CD4-positive, alpha-beta T cell treated with Interferon alpha-2 for 1 hour (primary cell): ENCODE measurements at places on chromosomes 5 and 9.
A peak's percentile ranks its signal among the peaks of the same experiment; 100 is the strongest.

GRCh38 chr5:36414869-36415282, 113.2 kb upstream of the RANBP3L start:
- DNase-seq = no peak

DNA sequence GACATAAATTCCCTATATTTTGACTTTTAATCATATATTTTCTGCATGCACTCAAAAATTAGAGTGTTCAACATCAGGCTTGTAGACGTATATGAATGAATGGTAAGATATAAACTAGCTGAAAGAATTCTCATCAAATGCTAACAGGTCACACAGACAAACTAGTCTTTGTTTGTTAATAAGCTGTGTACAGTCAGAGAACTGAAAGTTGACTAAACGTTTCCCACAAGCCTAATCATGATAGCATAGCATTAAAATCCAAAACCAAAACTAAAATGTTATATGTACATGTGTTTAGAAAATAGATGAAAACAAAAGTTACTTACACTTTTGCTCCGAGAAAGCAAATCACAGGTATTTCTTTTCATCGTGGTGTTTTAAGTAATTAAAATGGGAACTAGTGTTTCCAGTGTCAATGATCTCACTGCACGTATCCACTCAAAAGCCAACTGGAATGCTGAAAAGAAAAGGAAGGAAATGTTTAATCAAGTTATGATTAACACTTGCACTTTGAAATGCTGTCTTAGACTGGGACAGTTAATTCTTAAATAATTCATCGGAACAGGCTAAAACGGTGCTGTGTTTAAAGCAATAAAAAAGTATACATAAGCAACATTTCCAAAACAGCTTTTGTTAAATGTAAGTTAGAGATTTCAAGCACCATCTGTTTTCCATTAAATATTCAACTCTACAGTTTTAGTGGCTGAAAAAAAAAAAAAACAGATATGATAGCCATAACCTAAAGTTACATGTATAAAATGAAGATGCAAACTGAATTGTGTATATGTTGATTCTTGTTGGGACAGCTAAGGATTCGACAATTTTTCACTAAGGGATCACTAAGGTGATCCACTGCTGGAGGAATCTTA, 291.9 kb upstream of the PDE4D start:
- no peak for DNase-seq

GRCh38 chr5:80408484-80409366, 861 bp downstream of the ZFYVE16 start:
- peak; percentile 53 for DNase-seq

- no peak for DNase-seq
Measured at GRCh38 chr9:89374176-89374575, 55.9 kb downstream of the SECISBP2 start.

DNA sequence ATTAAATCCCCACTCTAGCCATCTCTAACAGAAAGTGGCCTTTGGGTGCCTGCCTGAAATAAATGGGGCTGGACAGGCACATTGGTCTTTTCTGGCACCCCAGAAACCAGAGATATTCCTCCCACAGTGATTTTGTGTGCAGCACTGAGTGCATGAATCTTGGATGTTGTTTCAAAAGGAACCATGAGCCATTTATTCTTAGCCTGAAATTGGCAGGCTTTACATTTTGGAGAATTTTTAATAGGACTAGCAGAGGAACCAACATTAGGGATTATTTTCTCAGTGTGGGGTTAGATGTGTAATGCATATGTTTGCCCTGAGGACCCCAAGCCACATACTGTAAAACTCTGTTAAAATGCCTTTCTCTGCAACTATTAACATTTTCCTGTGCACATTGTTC, 451.3 kb downstream of the NFIB start:
- no peak for DNase-seq

GRCh38 chr5:548256-548655, 24.0 kb upstream of the SLC9A3 start:
- peak; percentile 44 for DNase-seq

DNA sequence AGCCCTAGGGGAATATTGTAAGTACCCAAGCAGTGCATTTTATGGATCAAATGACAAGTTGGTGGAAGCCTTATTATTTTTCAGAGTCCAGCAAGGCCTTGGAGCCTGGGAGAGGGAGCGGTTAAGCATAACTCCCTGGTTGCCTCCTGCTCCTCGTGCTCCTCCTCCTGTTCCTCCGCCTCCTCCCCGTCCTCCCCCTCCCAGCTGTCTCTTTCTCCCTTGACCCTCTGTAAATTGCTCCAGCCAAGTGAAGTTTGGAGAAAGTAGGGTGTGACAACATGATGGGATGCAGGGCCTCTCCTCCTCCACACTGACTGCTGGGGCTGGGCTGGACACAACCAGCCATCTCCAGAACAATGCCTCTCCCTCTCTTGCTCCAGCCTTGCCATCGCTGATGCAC, 586.9 kb downstream of the CCDC171 start:
- no peak for DNase-seq

GRCh38 chr5:142823126-142823525, 52.9 kb downstream of the ARHGAP26 start:
- DNase-seq = no peak

DNA sequence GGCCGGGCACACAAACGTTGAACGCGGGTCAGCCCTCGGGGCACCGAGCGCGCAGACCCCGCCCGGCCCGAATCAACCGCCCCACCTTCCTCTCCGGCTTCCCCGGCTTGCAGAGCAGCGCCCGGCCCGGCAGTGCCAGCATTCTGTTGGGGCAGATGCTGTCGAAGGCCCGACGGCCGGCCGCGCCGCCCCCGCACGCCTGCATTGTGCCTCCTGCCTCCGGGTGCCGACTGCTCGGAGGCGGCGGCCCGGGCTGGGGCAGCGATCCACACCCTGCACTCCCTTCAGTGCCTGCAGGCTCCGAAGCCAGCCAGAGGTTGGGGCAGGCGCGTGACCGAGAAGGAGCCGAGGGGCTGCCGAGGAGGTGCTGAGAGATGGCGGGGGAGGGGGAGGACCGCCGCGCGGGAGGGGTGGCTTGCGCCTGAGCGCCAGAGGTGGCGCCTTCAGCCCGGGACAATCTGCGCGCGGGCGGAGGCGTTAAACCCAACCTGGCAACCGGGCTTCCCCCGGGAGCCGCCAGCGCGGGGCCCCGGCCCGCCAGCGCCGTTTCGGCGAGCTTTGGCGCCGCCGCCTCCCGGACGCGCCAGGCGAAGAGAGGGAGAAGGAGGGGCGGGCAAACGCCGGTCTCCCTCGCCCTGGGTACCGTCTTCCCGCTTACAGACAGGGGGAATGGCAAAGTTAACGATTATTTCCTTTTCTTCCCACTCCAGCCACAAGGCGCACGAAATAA, at the start of gene MCIDAS:
MCIDAS (minus strand) TSS at position 382 of the 730 bp plus-strand sequence; CDS start at position 205, 177 bp downstream.
- DNase-seq = peak; percentile 29

DNA sequence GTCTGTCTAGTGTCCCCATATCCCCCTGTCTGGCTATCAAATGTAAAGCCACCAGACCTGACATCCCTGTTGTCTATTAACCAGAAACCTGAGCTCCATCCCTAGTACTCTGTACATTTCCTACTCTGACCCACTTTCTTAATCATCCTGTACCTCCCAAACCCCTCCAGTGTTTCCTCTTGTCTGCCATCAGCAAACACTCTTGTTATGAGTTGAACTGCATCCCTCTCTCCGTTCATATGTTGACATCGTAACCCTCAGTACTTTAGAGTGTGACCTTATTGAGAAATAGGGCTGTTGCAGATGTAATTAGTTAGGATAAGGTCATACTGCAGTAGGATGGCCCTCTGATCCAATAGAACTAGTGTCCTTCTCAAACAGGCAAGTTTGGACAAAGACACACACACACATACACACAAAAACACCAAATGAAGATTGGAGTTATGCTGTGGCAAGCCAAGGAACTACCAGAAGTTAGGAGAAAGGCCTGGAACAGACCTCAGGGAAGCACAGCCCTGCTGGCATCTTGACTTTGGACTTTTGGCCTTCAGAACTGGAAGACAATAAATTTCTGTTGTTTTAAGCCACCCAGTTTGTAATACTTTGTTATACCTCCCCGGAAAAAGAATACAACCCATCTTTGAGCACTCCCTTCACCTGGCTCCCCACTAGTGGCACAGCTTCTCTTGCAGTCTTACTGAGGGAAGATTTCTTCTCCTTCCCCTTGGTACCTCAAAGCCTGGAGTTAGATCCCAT, 180.0 kb upstream of the PTGER4 start:
- DNase-seq = no peak

DNA sequence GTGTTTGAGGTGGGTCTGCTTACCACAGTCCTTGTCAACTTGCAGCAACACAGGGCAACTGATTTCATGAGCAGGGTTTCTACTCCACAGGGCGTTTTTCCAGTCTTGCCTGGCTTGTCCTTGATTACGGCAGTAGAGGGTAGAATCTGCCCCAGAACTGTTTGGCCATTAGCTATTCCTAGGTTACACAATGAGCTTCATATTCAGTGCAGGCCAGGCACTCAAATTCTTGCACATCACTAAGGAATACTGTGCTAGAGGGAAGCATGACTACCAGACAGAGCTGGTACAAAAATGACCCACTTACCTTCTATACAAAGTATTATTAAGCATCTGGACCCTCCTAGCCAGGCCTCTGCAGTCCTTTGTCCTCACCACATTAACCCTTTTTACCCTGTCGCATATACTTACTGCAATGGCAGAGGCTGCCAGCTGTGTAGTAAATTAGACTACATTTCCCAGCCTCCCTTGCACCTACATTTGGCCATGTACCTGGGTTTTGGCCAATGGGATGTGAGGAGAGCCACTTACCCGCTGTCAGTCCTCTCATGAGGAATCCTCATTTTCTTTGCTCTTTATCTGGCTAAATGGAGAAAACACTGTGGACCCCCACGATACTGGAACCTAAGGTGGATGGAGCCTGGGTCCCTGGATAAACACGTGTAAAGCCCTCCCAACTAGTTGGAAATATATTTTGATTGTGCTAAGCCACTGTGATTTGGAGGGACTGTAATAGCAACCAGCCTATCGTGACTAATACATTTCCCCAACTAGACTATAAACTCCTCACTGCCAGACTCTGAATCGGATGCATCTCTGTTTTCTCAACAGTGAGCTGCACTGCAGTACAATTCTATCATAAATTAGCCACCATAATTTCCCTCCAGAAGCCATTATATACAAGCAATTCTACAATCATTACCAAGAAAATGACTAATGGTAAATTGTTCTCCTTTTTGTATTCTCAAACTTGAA, 218.7 kb downstream of the GLIS3 start:
- DNase-seq = no peak

- DNase-seq = no peak
Measured at GRCh38 chr5:165004175-165004574, 1498.8 kb downstream of the MAT2B start.

DNA sequence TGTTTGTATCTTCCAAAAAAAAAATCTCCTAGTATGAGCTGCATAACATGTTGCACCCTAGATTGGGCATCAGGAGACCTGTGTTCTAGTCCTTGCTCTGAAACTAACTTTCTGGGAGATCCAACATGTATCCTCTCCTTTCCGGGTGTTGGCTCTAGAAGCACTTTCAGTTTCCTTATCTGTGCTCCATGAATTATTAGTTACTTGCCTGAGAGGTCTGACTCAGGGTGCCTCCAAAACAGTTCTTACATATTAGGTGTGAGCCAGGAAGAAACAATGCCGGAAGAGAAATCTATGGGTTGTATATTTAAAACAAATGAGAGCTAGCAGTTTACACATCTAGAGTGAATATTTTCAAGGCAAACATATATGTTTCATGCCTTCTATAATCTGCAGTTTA, 36.7 kb upstream of the SLC36A2 start:
- DNase-seq = no peak

DNA sequence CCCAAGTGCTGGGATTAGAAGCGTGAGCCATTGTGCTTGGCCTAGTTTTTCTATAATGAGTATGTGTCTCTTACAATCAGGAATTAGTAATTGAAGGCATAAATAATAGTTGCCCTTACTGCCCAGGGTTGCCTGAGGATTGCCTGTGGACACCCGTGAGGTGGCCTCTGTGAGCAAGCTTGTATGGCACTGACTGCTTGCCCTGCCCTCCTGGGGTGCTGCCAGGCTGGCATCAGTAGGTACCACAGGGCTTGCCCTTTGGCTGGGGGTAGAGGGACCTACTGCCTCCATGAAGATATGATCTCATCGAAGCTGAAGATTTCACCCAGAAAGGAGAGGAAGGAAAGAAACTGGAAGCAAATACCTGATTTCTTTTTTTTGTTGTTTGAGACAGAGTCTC, 23.8 kb upstream of the PHF19 start:
- DNase-seq = no peak

DNA sequence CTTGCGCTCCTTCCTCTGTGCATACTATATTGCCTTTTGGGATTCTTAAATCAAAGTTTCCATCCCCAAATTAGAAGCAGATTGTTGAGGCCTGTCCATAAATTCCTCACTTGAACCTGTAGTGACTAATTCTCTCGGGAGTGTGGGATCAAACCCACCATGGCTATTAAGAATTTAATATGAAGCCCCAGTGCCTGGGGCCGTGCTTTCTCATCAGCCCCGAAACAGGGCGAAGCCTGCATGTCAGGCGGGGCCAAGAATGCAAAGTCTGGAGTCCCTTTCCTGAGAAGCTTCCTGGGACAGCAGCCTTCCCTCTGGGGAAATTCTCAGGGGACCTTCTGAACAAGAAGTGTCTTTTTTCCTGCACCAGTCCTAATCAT, 29.3 kb upstream of the FAT2 start:
- no peak for DNase-seq

DNA sequence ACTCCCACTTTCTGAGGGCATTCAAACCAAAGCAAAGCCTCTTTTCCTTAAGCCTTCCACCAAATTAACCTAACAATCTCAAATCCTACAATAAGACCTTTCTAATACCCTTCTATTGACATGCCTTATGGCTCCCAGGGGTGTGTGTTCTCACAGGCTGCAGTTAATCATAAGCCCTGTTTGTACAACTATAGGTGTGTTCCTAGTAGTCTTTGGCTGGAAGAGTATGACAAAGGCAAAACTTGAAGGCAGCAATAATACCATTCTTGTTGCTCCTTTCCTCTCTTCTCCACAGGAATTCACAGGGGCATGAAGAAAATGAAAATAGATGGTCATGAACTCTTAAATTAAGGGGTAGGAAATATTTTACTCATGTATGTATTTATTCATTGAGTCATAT, 10.9 kb upstream of the FBXO38 start:
- no peak for DNase-seq

DNA sequence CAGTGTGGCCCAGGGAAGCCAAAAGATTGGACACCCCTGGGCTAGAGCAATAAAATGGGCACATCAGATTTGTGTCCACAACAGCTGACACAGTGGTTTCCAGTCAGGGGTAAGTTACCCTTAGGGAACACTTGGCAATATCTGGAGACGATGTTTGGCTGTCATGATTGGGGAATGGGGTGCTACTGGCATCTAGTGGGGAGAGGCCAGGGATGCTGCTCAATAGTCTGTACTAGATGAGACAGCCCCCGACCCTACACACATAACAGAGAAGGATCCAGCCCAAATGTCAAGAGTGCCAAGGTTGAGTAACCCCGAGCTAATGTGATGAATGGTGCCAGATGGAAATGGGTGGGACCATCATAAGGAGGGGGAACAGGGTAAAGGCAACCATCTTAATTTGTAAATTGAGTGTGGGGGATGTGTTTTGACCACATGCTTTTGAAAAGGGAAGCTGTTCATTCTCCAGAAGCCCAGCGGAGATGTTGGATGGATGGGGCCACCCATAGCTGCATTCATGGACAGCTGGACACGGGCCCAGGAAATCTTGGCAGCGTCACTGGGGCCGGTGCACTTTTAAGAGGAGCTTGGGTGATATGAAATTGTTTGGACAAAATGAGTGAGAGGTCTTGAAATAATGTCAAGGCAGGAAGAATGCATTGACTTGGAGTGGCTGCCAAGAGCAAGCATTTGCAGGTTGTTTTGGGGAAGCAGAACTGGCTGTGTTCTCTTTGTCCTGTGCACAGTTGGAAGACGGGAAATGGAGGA, 33.4 kb downstream of the SYK start:
- DNase-seq = no peak
